ENCODE measurements at places on chromosomes 6 and 20.

DNA sequence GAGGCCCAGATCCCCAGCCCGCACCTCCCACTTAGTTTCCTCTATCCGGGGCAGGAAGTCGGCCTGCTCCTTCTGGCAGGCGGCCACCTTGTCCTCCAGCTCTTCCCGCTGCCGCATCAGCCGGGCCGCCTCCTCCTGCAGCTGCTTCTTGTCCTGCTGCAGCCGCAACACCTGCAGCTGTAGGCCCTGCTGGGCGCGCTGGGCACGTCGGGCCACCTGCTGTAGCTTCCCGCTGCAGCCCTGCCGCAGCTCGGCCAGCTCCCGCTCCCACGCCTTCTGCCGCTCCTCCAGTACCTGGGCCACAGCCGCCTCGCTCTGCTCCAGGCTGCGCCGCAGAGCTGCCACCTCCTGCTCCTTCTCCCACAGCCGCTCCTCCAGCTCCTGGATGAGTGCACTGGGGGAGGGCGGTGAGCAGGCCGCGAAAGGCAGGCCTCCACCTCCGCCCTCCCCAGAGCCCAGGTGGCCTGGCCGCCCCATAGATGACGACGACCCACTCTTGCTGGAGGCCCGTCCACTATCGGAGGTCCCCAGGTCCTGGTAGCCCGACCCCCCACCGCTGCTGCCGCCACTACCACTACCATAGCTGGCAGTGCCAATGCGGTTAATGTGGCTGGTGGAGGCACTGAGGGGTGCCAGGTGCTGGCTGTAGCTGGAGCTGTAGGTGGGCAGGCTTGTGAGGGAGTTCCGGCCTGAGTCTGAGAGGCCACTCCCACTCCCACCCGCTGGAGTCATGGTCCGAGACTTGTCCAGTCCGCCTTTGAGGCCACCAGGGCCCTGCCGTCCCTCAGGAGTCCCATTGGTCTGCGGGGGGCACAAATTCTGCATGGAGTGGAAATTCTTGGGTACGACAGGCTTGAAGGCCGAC is 6.0 kb upstream of the FASTKD5 start:
- DNase-seq = peak; percentile 53

- DNase-seq = no peak
These were observed 112.1 kb downstream of the CDC5L start for GRCh38 chr6:44499609-44500008.

- DNase-seq = no peak
These were observed 49.3 kb downstream of the PHACTR2 start for GRCh38 chr6:143727035-143727434.

- no peak for DNase-seq
These were observed 35.0 kb downstream of the SESN1 start for GRCh38 chr6:109059571-109060021.

DNA sequence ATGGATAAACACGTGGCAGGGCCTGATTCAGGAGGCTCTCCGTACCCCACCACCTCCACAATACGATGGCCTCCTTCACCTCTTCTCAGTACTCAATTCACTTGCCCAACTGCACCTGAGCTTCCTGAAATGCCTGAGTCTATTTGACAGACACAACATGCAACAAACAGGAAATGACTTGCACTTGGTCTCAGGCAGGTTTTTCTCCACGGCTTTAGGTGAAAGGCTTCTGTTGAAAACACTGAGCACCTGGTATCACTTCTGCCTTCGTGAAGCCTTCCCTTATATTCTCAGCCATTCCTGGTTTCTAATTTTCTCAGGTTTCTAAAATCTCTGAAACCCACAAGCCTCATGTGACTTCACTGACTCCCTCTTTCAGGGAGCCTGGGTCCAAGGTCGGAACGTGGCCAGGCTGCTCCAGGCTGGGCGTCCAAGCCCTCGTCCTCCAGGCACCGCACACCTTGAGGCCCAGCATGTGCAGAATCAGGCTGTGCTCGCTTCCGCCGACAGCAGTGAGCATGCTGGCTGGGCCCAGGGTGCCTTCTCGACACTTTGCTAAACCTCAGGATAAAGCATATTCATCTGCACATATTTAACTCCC is 34.7 kb downstream of the TAF4 start:
- DNase-seq = no peak

- DNase-seq = no peak
These were observed 39.3 kb downstream of the BEND3 start for GRCh38 chr6:107075951-107076381.

GRCh38 chr6:74451953-74452352 is 753.9 kb downstream of the COL12A1 start:
- no peak for DNase-seq

DNA sequence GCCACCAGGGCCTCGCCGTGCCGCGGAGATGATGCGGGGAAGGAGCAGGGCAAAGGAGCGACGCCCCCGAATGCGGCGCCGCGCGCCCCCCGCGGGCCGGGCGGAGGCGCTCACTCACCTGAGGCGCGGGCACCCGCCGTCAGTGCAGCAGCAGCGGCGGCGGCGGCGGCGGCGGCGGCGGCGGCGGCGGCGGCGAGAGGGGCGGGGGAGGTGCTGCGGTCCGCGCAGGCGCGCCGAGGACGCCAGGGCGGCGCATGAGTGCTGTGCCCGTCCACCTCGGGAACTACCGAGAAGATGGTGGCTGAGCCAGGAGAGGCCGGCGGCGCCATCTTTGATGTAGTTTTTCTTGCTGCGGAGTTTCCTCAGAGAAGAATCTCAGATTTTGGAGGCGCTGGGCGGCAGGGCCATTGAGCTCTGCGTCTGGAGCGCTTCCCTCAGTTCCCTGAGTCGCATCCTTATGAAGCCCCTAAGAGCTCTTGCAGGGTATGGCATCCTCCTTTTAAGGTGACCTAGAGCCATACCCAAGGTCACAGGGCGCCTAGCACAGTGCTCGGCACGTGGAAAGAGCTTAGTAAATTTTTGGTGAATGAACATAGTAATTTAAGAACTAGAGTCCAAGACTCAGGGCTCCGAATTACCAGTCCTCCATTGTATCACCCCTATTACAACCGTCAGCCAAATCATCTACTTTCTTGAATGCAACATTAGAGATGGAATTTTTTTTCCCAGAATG is at the start of gene NDRG3:
Gene NDRG3 (minus strand): TSS at position 164 of the 733 bp plus-strand sequence. CDS start 24,355 bp downstream, outside the sequence.
- DNase-seq = peak; percentile 59

DNA sequence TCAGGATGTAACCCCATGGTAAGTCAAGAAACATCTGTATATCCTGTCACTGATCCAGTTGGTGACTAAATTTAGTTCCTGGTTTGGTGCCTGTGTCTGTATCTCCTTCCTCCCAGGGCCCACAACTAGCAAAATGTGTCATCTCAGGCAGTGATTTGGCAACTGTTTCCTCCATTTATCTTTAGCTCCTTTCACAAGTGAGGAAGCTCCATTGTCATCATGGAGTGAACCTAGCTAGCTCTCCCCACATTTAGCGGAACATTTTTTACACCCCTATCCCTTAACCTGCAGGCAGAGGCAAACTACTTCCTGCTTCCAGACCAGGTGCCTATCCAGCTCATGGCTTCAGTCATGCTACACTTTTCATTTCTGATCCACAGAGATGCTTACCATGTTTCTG is 99.5 kb downstream of the IPCEF1 start:
- DNase-seq = no peak

GRCh38 chr6:27886073-27886472 is 26.1 kb downstream of the OR2B2 start:
- no peak for DNase-seq

- DNase-seq = no peak
These were observed 62.7 kb upstream of the HDAC2 start for GRCh38 chr6:114033606-114034005.

DNA sequence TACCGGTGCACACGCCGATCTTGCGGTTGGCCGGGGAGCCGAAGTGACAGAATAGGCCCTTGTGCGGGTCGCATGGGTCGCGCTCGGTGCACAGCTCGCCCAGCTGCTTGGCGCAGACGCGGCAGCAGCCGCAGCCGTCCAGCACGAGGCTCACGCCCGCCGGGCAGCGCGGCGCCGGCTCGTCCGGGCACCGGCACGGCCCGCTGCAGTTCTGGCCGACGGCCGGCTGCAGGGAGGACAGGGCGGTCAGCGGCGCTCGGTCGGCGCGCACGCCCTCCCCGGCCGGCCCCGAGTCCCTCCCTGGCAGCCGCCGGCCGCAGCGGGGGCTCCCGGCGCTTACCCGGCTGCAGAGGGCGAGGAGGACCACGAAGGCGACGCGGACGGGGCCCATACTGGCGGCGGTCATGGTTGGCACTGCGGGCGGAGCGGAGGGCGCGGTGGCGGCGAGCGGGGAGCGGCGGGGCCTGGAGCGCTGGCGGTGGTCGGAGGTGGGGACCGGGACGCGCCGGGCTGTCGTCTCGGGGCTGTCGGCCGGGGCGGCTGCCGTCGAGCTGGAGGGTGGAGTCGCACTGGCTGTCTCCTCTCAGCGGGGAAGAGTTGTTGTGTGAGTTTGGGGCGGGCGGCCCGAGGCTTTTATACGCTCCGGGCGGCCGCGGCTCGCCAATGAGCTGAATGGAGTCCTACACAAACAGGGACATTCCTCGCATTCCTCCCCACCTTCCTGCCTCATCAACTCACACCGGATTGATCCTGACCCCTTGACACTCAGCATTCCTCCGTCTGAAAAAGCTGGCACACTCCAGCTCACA is at the start of gene CCN2:
Gene CCN2 (minus strand): TSS at position 606 of the 809 bp plus-strand sequence. CDS start 200 bp downstream, at position 406.
- DNase-seq = no peak

DNA sequence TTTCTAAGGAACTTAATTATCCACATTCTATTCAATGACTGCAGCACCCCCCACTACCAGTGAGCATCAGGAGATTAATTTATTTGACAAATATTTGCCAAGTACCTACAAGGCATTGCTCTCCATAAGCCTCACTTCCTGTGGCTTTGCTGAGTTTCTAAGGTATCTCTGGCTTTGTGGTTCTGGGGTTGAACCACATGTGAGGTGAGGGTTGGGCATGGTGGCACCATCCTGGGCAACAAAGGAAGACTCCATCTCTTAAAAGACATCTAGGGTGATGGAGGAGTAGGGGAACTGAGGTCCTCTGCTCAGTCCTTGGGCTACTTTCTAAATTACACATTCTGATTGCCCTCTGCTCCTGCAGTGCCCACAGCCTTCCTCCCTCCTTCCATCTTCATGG is 25.5 kb upstream of the WFDC2 start:
- no peak for DNase-seq

DNA sequence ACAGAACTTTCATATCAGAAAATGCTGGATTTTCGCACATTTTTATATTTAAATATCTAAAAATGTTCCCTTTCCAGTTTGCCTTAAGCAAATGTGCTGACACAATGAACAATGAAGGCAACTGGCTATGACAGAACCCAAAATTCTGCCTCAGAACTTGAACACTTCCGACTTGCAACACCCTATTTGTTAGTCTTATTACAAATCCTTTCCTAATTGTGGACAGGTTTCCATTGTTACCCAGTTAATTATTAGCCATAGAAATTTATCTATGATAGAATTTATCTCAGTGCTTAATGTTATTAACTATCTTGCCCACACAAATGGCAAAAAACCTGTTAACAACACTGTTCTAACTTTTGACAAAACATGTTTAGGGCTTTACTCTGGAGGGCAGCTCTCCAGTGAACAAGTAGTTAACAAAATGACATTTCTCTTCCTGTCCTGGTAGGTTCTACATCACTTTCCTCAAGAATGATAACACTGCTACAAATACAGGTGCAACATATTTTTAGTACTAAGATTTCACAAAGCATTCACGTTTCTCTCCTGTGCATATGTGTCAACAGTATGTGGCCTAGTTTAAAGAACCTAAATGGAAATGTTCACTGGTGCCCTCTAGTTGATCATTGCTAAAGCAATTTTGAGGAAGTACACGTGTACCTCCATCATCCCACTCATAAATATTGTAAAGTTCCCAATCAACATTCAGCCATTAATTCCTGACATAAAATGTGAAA is 58.4 kb downstream of the HIVEP2 start:
- no peak for DNase-seq

DNA sequence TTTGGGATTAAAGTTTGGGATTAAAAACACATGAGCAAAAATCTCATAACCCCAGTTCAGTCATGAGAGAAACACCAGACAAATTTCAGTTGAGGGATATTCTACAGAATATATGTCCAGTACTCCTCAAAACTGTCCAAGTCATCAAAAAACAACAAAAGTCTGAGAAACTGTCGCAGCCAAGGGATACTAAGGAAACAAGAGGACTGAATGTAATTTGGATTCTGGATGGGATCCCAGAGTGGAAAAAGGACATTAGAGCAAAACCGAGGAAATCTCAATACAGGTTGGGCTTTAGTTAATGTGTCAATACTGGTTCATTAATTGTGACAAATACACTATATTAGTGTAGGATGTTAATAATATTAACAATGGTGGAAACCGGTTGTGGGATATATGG is 219.3 kb downstream of the BCKDHB start:
- no peak for DNase-seq

DNA sequence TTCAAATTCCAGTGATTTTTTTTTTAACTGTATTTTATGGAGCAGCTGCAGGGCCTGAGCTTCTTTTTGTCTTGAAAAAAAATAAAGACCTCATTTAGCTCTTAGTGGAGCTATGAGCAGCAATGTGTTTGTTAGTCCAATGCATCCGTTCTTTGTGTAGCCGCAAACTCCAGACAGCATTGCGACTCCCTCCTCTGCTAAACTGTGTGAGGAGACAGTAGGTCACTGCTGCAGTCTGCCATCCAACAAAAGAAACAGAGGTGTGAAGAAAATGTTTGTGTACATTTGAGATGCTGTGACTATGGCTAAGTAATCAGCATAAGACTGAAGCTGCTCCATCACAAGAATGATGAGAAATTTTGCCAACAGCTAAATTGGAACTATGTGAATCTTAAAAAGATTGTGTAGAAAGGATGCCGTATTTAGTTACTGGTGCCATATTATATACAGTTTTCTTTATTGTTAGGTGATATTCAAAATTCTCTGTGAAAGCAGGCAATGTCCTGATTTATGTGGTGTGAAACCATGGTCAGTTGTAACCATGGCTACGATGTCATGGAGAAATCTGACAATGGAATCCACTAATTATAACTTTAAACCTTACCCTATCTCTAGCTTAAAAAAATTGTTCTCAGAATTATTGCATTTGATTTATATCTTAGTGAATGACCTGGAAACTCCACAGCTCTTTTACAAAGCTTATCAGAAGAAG is 428.8 kb upstream of the EPHA7 start:
- no peak for DNase-seq

DNA sequence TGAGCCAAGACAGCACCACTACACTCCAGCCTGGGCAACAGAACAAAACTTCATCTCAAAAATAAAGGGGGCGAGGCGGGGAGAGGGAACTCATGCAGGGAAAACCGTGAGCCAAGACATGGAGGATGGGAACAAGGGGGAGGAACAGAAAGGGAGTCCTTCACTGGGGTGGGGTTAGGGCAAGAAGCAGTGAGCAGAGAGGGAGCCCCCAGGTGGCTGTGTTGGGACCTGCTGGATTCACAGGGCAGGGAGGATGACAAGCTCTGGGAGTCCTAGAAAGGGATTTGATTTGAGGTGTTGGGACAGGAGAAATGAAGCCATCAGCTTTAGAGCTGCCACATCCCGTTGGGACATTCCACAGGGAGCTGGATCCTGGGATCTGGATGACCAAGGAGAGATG is 90.6 kb upstream of the TOP1 start:
- no peak for DNase-seq
